ENCODE measurements at places on chromosomes 16 and 17.

- no peak for DNase-seq
Observed at GRCh38 chr16:62294213-62294972, 258.2 kb upstream of the CDH8 start.

DNA sequence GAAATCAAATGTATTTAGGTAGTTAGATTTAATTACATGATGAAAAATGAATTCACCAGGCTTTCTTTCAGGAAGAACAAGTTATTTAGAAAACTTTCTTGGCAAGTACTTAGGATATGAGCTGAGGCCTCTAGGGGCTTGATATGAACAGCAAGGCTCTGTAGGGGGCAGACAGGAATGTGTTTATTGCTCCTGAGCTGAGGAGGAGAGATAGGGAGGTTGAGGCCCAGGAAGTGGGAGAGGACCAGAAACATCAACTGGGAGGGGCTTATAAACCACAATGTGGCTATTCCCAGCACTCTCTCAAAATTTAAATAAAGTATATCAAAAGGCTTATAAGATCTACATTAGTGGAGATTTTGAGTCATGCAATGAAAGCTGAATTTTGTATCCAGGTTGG, 154.0 kb upstream of the MAF start:
- no peak for DNase-seq

- DNase-seq, result no peak
Observed at GRCh38 chr17:12671906-12672305, 6.2 kb downstream of the MYOCD start.

GRCh38 chr17:9658593-9659211, 13.4 kb downstream of the USP43 start:
- no peak for DNase-seq

All from CD4-positive, alpha-beta T cell treated with Interleukin-21 for 1 hour (primary cell).